Activated CD4-positive, alpha-beta T cell treated with anti-CD3 and anti-CD28 coated beads, Interleukin-2, amount 50 U/mL, for 24 hours (primary cell): ENCODE measurements at places on chromosomes 1 and 21.

GRCh38 chr1:2100780-2101108 is 50.5 kb downstream of the PRKCZ start:
- no peak for DNase-seq

GRCh38 chr1:1763657-1764621 is 14.3 kb downstream of the NADK start:
- no peak for DNase-seq

DNA sequence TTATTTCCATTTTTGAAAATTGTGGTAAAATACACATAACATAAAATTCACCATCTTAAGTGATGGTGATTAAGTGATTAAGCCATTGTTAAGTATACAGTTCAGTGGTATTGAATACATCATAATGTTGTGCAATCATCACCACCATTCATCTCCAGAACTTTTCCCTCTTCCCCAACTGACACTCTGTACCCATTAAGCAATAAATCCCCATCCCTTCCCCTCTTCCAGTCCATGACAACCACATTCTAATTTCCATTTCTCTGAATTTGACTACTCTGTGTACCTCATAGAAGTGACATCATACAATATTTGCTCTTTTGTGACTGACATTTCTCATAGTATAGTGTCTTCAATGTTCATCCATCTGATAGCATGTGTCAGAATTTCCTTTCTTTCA is 124.8 kb downstream of the DISC1 start:
- no peak for DNase-seq

- no peak for DNase-seq
These were observed 17.7 kb downstream of the NMNAT1 start for GRCh38 chr1:9960706-9961562.

DNA sequence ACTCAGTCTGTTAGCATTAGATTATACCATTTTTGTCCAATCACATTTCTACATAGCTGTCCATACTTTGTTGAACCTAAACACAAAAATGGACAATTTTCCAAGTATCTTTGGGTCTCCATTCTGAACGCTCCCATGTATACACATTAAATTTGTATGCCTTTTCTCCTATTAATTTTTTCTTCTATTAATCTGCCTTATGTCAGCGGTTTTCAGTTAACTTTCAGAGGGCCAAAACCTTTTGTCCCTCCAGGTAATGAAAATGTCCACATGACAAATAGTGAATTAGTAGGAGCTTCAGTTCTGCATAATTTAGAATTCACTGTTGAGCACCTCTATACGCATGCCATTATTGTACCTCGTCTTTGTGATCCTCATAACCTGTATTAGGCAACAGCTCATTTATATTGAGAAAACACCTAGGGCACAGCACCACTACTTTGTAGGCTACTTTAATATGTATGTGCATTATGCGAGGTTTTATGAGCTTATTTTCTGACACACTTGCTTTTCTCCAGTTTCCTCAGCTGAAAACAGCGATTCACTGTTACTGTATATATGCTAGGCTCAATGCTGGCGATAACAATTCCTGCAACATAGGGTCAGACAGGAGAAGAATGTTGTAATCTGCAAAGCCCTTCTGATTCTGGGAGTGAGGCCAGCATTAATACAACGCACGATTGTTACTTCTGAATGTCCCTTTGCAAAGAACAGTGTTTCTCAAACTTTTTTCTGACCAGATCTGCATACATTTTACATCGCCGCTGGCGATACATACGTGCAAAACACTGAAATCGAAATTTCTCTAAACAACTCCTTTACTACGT is 1.1 kb upstream of the ABCD3 start:
- DNase-seq = no peak
